ENCODE measurements at places on chromosomes 13 and 19. TPM values are rescaled to one million over a fixed set of nuclear protein-coding genes. Genes with fewer than 3 reads are reported as not detected.

The ZSWIM9 gene
- 6.4 TPM for total RNA-seq

The F10 gene
- not detected for total RNA-seq

The KIR3DL2 gene
- not detected for total RNA-seq

The IZUMO2 gene
- total RNA-seq, result not detected

The IGFL3 gene
- total RNA-seq, result not detected

The UNC13A gene
- 1.1 TPM for total RNA-seq

The CYP2A7 gene
- total RNA-seq, result not detected

The COX6B2 gene
- 0.91 TPM for total RNA-seq

The FPR3 gene
- total RNA-seq, result not detected

The ERICH4 gene
- not detected for total RNA-seq

The RFPL4A gene
- total RNA-seq, result 0.77 TPM

The CYP2S1 gene
- total RNA-seq, result 23.9 TPM

The FOSB gene
- total RNA-seq, result 8.7 TPM

The GPR32 gene
- total RNA-seq, result not detected

The LYL1 gene
- total RNA-seq, result 0.69 TPM

The LRRC8E gene
- total RNA-seq, result 5.1 TPM

The KIR2DL1 gene
- not detected for total RNA-seq

The ZNF154 gene
- total RNA-seq, result not detected

The VSTM2B gene
- total RNA-seq, result 0.09 TPM

The TUBB4A gene
- 8.1 TPM for total RNA-seq

The CCNA1 gene
- 0.45 TPM for total RNA-seq

The ZNF491 gene
- total RNA-seq, result not detected

The PTH2 gene
- total RNA-seq, result not detected

The DGKH gene
- total RNA-seq, result 7.3 TPM

The MADCAM1 gene
- total RNA-seq, result 0.19 TPM

The C3 gene
- total RNA-seq, result 60.4 TPM

The KLK5 gene
- total RNA-seq, result not detected

The CGB5 gene
- 0.39 TPM for total RNA-seq

The TSHZ3 gene
- total RNA-seq, result 2.3 TPM

The KLK4 gene
- total RNA-seq, result not detected

The FCAR gene
- total RNA-seq, result not detected

The GNG7 gene
- total RNA-seq, result 0.07 TPM

The FDX2 gene
- total RNA-seq, result 29.3 TPM

The S1PR2 gene
- total RNA-seq, result 0.90 TPM

The LENG9 gene
- total RNA-seq, result 3.9 TPM

The SLC44A2 gene
- total RNA-seq, result 6.8 TPM

The PCSK4 gene
- total RNA-seq, result 0.38 TPM

The KIR2DL3 gene
- not detected for total RNA-seq

The FXYD3 gene
- total RNA-seq, result 0.54 TPM

The CYP4F11 gene
- total RNA-seq, result 4.4 TPM

The FBN3 gene
- total RNA-seq, result not detected

The C19orf38 gene
- total RNA-seq, result 0.18 TPM

The LILRA6 gene
- not detected for total RNA-seq

The ZNF417 gene
- 3.2 TPM for total RNA-seq

The FCGBP gene
- total RNA-seq, result 0.96 TPM

The TYROBP gene
- total RNA-seq, result not detected

The FUT1 gene
- total RNA-seq, result 0.11 TPM

The CALR3 gene
- not detected for total RNA-seq

The RNF225 gene
- total RNA-seq, result 0.19 TPM

The ZNF556 gene
- total RNA-seq, result 0.01 TPM

The MAP2K2 gene
- 204 TPM for total RNA-seq

The ETV2 gene
- total RNA-seq, result 2.2 TPM

The CACNA1A gene
- total RNA-seq, result 0.06 TPM

The NUMBL gene
- total RNA-seq, result 81.6 TPM

The ZNF878 gene
- not detected for total RNA-seq

The ZNF555 gene
- total RNA-seq, result 1.4 TPM

The PCDH17 gene
- total RNA-seq, result 0.02 TPM

The ZNF177 gene
- 0.61 TPM for total RNA-seq

Data from A549 treated with dexamethasone at 1 μM for 4 hours (cell line).